ENCODE measurements at places on chromosomes 7 and 10.

GRCh38 chr7:69182596-69183467 is 415.4 kb upstream of the AUTS2 start:
- DNase-seq = peak; percentile 4

DNA sequence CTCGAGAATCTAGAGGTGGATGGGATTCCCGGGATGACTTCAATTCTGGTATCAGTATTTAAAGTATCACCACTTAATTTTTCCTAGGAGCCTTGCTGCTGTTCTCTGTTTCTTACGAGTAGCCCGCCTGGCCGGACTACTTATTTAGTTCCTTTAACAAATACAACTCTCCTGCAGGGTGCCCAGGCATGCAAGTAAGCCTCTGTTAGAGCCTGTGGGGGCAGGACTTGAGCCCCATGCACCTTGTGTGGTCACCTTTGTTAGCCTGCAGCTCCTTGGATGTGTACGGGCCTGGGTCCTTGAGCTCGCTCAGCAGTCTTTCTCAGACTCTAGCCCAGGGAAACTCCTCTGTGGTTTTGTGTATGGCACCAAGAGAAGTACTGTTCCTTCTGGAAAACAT is 16.1 kb downstream of the EIF4H start:
- DNase-seq = no peak

- DNase-seq = no peak
Measured at GRCh38 chr7:113705439-113705838, 213.4 kb downstream of the PPP1R3A start.

GRCh38 chr7:66919704-66920103 is 1.3 kb upstream of the TMEM248 start:
- no peak for DNase-seq

GRCh38 chr7:17732083-17732482 is 208.2 kb downstream of the SNX13 start:
- no peak for DNase-seq

DNA sequence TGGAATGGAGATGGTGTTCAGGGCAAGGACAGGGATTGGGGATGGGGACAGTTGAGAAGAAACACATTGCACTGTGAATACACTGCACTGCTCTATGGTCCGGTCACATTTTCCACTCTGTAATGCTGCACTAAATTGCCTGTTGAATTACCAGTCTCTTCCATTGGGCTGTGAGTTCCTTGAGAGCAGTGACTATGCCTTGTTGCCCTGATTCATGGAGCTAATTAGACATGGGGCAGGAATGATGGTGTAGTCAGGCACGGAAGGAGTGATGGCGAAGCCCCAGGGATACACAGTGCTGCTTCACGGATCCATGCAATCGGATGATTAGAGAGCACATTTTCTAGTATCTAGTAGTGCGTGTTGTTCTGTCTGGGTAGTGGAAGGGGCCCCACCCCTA is 25.4 kb upstream of the GPAM start:
- no peak for DNase-seq

DNA sequence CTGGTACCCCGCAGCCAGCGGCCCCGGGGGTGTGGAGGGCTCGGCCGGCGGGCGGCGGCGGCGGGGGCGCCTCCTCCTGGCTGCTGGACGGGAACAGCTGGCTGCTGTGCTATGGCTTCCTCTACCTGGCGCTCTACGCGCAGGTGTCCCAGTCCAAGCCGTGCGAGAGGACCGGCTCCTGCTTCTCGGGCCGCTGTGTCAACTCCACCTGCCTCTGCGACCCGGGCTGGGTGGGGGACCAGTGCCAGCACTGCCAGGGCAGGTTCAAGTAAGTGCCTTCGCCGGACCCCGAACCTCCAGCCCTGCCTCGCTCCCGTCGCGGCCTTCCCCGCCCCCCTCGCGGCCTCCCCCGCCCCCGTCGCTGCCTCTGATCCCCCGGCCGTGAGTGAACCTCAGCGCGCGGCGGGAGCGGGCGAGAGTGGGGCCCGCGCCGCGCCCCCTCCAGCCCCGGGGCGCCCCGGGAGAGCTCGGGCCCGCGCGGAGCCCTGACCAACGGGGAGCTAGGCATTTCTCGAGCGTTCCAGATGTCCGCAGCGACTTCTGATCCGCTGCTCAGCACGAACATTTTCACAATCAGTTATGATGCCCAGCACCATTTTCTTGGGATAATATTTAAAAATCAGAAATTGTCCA is 727 bp downstream of the ATRNL1 start:
- no peak for DNase-seq

DNA sequence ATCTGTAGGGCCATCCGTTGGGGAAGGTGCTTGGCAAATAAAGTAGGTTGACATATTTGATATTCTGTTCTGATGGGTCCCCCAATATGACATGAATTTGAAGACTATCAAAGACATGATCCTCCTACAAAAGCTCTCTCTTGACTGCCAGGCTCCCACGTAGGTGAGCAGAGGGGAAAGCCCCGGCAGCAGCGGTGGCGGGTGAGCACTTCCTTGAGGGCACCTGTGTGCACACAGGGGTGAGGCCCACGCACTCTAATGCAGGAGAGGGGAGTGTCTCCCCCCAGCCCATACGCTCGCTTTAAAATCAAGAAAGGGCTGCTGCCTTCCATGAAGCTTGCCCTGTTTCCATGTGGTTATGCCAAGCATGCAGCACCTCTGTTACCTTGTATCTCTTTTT is 100.4 kb downstream of the TAX1BP1 start:
- no peak for DNase-seq

DNA sequence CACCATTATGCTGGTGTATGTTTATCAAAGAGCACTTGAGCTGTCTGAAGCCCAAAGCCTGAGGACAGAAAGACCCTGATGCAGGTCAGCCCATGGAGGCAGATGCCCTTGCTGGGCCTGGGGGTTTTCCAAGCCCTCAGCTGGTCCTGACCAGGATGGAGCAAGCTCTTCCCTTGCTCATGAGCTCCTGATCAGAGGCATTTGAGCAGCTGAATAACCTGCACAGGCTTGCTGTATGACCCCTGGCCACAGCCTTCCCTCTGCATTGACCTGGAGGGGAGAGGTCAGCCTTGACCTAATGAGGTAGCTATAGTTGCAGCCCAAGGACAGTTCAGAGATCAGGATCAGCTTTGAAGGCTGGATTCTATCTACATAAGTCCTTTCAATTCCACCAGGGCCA is 13.0 kb downstream of the AQP1 start:
- no peak for DNase-seq

DNA sequence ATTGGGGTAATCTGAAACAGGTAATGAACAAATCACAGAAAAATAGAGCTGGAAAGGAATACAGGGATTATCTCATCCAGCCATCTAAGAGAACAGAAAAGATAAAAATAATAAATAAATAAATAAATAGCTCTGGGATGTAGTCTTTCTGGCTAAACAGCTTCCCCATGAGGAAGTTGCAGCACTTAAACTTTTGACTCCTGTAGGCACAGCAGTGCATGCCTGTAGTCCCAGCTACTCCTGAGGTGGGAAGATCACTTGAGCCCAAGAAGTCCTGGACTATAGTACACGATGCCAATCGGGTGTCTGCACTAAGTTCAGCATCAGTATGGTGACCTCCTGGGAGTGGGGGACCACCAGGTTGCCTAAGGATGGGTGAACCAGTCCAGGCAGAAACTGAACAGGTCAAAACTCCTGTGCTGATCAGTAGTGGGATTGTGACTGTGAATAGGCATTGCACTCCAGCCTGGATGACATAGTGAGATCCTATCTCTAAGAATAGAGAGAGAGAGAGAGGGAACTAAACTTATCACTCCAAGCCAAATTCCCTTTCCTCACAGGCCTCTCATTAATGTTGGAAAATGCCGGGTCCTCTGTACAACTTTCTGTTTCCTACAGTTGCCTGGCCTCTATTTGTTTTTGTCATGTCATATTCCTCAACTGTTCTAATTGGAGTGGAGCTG is 61.7 kb upstream of the CDK13 start:
- no peak for DNase-seq

DNA sequence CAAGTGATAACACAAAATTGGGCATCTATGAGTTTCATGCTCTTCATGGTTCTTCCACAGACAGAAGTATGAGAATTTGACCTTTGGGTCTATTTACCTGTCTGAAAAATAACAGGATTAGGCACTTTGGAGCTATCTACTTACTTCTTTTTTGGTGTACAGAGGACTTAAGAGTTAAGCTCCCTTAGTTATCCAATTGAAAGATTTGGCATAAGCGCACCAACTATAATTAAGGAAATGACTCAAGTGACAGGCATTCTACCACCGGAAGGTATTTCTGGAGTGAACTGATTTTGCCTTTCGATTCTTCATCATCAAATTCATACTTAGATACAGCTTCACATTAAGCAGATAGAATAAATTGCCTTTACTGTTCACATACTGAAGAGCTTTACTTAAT is 43.9 kb downstream of the IFIT5 start:
- no peak for DNase-seq

DNA sequence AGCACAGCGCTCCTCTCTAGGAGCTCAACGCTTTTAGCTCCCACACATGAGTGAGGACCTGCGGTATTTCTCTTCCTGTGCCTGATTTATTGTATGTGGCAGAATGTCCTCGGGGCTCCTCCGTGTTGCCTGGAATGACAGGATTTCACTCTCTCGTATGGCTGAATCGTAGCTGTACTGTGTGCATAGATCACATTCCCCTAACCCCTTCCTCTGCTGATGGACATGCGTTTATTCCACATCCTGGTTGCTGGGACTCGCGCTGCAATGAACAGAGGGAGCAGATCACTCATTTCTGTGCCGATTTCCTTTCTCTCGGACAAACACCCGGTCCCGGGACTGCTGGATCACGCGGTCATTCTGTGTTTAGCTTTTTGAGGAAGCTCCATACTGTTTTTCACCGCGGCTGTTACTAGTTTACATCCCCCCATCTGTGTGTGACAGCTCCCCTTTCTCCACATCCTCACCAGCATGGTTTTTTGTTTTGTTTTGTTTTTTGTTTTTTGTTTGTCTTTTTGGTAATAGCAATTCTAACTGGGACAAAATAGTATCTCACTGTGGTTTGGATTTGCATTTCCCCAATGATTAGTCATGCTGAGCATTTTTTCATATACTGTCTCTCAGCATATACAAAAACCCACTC is 76.3 kb downstream of the FOXL3 start:
- no peak for DNase-seq

DNA sequence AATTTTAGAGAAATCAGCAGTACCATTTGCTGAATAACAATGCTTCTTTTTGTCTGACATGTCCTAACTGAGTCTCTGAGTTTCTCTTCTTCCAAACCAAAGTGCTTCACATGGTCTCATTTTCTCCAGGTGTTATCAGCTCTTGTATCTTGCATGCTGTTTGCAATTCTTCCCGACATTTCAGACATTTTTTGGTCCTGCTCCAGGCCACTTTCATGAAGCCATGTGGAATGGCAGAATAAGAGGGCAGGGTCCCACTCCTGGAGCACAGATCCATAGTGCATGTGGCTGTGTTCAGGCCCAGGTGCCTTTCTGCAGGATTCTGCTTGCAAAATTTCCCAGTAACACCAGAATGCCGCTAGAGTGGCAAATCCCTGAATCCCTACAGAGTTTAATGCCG is 916.2 kb downstream of the NXPH1 start:
- no peak for DNase-seq

- no peak for DNase-seq
Measured at GRCh38 chr7:151847681-151848081, 29.2 kb downstream of the PRKAG2 start.

GRCh38 chr10:122671355-122671754 is 28.3 kb downstream of the C10orf120 start:
- no peak for DNase-seq

- no peak for DNase-seq
Measured at GRCh38 chr10:10872035-10872673, 145.5 kb upstream of the CELF2 start.

- no peak for DNase-seq
Measured at GRCh38 chr7:114921631-114922025, 266 bp upstream of the MDFIC start.

DNA sequence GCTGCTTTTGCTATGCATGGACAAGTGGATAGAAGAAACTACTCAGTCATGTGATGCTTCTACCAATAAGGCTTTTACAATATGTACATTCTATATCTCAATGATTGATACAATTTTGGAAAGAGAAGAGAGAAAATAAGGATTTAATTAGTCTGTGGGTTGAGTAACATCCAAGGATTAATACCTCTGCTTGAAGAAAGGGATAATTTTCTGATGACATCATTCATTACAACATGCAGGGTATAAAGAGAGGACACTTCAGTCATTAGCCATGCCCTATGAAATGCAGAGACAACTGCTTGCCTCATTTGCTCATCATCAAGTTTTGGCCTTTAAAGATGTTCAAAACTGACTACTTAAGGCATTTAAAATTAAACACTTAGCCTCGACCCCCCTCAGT is 237.3 kb downstream of the AHR start:
- no peak for DNase-seq

GRCh38 chr10:32985775-32986350 is 27.8 kb upstream of the ITGB1 start:
- no peak for DNase-seq

GRCh38 chr10:72252972-72253371 is 20.8 kb upstream of the DDIT4 start:
- no peak for DNase-seq

- no peak for DNase-seq
Measured at GRCh38 chr10:109403551-109403950, 519.8 kb downstream of the XPNPEP1 start.

GRCh38 chr10:70190581-70190980 is 20.3 kb upstream of the SAR1A start:
- DNase-seq = no peak

- peak; percentile 40 for DNase-seq
Measured at GRCh38 chr7:74417419-74417971, 36.2 kb upstream of the GTF2IRD1 start.

DNA sequence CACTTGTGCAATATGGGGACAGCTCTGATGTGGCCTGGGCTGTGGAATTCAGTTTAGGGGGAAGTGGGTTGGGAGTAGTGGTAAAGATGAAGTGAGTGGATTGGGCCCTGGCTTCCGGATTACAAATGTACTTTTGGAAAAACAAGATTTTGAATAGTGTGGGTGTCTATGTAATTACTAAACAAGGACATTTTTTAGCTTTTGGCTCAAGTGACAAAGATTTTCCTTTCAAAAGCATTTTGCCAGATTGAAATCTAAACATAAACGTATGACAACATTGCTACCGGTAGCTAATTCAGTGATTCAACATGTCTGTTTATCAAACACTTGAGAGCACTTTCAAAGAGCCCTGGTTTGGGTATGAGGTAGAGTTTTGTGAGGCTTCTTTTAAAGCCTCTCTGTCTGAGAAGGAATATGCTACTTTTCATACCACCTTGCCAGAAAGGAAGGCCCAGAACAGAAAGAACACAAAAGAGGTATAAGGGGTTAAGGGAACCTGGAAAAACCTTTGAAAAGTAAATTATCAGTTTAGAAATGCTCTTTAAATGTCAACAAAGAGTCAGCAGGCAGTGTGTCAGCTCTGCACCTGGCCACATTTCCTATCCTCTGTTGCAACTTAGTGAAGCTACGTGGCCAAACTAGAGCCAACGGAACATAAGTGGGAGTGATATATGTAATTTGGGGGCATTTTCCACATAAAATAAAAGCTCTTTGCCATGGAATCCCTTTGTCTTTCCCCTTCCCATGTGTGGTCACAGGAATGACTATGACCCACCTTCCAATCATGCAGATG is 516.1 kb downstream of the NRG3 start:
- DNase-seq = no peak

All from naive thymus-derived CD4-positive, alpha-beta T cell (primary cell).